ENCODE measurements at places on chromosomes 7 and 10.

DNA sequence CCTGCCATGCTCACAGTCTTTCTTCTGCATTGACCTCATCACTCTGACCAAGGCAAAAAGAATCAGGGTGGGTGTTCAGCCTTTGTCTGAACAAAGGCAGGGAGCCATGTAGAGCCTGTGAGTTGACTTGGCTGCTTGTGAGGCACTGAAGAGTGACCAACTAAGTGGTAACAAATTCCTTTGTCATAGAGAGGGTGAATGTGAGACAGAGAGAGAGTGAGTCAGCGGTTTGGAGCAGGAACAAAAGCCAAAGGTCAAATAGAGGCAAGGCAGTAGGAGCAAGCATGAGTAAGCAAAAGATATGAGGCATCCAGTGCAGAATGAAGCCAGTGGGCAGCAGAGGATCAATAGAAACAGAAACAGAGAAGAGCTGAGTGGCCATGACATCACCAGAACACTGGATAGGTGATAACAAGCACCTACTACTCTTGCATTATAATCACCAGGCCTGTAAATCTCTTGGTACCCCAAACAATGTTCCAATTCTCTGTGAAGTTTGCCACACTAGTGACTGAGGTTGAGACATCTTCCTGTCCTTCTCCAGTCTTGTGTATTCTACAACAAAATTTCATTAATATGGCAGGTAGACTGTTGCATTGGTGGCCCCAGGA lies 116.2 kb upstream of the LAMB4 start:
- peak; percentile 89 for DNase-seq

- DNase-seq: no peak
Observed at GRCh38 chr10:59037018-59037389, 139.4 kb upstream of the PHYHIPL start.

- DNase-seq: no peak
Observed at GRCh38 chr7:3591944-3592343, 290.9 kb downstream of the SDK1 start.

DNA sequence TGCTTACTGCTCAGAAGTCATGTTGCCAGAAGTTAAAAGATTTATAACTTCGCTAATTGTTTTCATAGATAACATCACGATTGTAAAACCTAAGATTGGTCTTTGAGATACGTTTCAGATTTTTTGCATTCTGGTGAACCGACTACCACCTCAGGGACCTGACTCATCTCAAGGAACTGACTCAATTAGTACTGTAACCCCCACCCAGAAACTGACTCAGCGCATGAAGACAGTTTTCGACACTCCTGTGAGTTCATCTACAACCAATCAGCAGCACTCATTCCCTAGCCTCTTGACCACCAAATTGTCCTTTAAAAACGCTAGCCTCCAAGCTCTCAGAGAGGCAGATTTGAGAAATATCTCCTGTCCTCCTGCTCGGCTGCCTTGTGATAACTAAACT lies 72.3 kb downstream of the ELMO1 start:
- no peak for DNase-seq

GRCh38 chr10:29420744-29421143 lies 131.9 kb downstream of the LYZL1 start:
- no peak for DNase-seq

DNA sequence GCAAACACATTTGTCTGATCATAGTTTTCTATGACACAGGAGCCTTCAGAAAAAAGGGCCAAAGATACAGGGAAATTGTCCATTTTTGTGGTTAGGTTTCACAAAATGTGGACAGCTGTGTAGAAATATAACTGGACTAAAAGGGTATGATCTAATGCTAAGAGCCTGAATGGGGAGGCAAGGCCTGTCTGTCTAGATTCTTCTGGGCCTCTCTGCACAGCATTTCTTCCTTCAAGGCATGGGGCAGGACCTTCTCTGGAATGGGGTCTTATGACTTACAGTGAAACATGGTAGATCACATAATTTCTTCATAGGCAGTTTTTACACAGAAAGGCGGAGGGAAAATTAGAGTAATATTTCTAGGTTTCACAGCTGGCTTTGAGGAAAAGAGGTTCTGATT lies 795.7 kb downstream of the GRID1 start:
- no peak for DNase-seq

DNA sequence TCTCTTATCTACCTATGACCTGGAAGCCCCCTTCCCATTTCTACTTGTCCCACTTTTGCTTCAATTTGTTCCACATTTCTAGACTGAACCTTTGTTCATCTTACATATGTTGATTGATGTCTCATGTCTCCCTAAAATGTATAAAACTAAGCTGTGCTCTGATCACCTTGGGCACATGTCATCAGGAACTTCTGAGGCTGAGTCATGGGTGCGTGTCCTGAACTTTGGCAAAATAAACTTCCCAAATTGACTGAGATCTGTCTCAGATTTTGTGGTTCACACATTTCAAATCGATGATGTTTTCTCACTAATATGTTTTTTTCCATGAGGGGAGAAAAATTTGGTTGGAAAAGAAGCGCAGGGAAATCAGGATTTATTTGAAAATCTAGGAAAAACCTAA lies 406.2 kb upstream of the LRRTM3 start:
- no peak for DNase-seq

Measured in Panc1 (cell line).